ENCODE measurements at places on chromosomes 4 and X. TPM values are rescaled to one million over a fixed set of nuclear protein-coding genes. Genes with fewer than 3 reads are reported as not detected.

- H3K4me1 ChIP-seq: no peaks in the 10 kb centered on the region
- no peaks in the 10 kb centered on the region for H3K27me3 ChIP-seq
- H3K36me3 ChIP-seq: no peaks in the 10 kb centered on the region
- no peak overlapping the region for H3K27ac ChIP-seq
- no peak overlapping the region for H3K4me3 ChIP-seq
- DNase-seq: no peak
These were observed 149.6 kb upstream of the MAMLD1 start for GRCh38 chrX:150213481-150214030.

DNA sequence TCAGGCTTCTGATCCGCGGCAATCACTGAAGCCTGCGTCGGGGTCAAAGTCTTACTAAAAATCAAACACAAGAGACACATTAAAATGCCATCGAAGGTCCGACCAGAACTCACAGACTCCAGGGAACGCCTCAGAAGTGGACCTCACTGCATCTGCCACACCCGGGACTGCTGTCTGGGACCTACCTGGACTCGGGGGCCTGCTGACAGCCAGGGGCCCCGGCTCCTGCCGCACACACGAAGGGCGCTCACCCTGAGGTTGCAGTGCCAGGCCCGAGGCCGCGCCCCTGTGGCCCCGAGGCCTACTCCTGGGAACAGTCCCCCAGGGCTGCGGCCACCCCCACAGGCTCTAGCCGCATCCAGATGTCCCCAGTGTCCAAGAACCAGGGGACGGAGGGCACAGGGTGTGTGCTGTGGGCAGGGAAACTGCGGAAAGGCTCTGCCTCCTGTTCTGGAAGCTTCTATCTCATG is 7.4 kb downstream of the CTBP1 start:
- H3K4me1 ChIP-seq: peaks cover 32% of the 10 kb centered on the region
- no peak overlapping the region for H3K27ac ChIP-seq
- H3K4me3 ChIP-seq: no peak overlapping the region
- H3K36me3 ChIP-seq: no peaks in the 10 kb centered on the region
- no peaks in the 10 kb centered on the region for H3K27me3 ChIP-seq
- DNase-seq: no peak

GRCh38 chr4:108919226-108919893 is 156.5 kb upstream of the ETNPPL start:
- H3K27me3 ChIP-seq: no peaks in the 10 kb centered on the region
- no peak overlapping the region for H3K4me3 ChIP-seq

VEGFD gene
- not detected for total RNA-seq

Measured in CD8-positive, alpha-beta memory T cell (primary cell).